HTR-8/SVneo (cell line): ENCODE measurements at places on chromosomes 16 and 17.

GRCh38 chr17:1183171-1183873 is 3.5 kb upstream of the ABR start:
- DNase-seq: no peak

- no peak for DNase-seq
Measured at GRCh38 chr17:81272616-81273015, 22.5 kb downstream of the SLC38A10 start.

GRCh38 chr17:72123530-72124437 is 3.0 kb downstream of the SOX9 start:
- DNase-seq: no peak

DNA sequence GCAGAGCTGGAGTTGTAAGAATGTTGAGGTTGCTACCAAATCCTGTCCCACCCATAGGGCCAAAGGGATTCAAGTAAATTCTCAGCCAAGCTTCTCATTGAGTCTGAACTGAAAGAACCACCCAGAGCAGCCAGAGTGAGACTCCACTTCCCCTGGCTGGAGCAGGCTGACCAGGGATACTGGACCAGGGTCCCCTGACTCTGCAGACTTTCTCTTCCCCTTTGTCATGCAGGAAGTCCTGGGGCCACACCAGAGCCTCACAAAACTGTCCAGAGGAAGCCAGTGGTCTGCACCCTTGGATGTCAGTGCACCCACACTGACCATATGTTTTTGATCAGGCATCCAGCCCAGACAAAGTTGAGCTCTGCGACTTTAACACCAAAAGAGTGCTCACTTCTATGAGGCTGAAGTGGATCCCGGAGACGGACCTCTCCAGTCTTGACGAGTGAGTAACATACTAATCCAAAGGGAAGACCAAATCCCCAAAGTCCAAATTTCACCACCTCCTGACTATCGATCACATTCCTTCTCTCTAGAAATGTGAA is 4.1 kb downstream of the NXN start:
- no peak for DNase-seq

- DNase-seq: no peak
Measured at GRCh38 chr16:28603381-28604185, 6.3 kb downstream of the SULT1A1 start.

DNA sequence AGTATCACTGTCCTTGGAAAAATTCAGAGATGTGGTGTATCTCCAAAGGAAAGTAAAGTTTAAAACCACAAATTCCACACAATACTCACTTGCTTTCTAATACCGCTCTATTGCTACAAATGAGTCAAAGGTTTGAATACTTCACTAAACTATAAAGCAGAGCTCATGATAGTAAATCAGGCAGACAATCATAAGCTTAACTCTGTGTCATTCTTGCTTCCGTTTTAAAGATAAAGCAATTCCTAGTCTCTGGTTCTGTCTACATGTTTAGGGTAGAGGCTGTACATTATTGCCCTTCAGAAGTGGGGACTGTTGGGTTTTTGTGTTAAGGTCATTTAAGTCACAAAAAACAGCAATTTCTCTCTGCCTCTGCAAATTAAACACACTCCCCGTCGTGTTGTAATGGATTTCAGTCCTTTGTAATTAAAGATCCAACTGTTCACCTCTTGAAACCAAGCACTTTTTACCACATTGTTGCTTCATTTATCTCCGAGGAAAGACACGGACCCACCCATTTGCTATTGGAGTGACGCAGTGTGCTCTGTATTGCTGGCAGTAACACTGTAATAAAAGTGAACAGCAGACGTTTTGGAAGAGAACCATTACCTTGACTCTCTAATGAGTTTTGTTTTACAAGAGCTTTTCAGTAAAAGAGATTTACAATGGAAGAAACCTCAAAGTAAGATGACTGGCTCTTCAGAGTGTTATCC is 83.1 kb upstream of the CNTNAP4 start:
- DNase-seq: no peak

GRCh38 chr17:44759086-44759915 is 513 bp downstream of the ADAM11 start:
- DNase-seq: peak; percentile 45

DNA sequence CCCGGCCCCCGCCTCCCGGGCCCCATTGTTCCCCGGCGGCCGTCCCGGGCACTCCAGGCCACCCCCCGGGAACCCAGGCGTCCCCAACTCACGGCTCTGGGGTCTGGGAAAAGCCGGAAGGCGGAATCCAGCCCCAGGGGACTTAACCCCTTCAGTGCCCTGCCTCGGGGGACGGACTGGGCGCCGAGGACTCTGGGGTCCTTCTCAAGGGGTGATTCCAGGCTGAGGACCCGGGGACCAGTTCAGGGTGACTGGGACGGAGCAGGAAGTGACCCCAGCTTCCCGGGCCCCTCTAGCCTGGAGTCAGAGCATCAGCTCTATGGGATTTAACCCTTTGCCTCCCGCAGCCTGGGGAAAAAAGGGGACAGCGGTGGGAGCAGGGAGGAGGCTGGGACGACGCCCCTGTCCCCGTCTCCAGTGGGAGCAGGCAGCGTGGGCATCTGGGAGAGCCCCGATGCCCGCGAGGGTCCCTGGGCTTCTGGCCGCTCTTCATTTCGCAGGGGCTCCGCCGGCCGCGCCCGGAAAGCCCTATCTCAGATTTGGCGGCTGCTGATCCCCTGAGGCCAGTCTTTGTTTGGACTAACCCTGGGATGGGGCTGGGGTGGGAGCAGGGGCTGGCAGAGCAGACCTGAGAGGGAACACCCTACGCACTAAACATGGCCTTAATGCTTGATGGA is at the start of gene ZNF629:
Gene ZNF629 (minus strand): TSS at position 270 of the 677 bp plus-strand sequence. CDS start 2,723 bp downstream, outside the sequence.
- peak; percentile 91 for DNase-seq

GRCh38 chr16:55169780-55170179 is 154.2 kb upstream of the IRX6 start:
- no peak for DNase-seq

DNA sequence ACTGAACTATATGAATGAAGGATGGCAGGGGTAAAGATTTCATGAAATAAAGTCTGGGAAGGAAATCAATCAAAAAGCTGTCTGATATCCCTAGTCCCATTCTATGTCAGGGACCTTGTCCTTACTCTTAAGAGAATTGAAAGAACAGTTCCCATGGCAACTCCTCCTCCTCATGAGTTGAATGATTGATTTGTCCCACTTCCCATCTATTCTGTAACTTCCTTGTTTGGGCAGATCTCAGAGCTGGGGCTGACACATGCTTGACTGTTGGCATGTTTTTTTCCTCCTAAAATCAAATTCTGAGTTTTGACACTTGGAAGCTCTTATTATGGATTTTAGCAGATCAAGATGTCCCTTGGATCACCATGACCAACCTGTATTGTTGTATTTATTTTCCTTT is 1138.6 kb upstream of the CDH8 start:
- DNase-seq: no peak

- no peak for DNase-seq
Measured at GRCh38 chr16:69490707-69491324, 66.4 kb downstream of the CYB5B start.

GRCh38 chr17:57521606-57522005 is 223.5 kb downstream of the CCDC182 start:
- no peak for DNase-seq

- DNase-seq: no peak
Measured at GRCh38 chr17:72033334-72033733, 87.5 kb upstream of the SOX9 start.

- DNase-seq: no peak
Measured at GRCh38 chr17:6476810-6477179, 32.5 kb downstream of the PIMREG start.

DNA sequence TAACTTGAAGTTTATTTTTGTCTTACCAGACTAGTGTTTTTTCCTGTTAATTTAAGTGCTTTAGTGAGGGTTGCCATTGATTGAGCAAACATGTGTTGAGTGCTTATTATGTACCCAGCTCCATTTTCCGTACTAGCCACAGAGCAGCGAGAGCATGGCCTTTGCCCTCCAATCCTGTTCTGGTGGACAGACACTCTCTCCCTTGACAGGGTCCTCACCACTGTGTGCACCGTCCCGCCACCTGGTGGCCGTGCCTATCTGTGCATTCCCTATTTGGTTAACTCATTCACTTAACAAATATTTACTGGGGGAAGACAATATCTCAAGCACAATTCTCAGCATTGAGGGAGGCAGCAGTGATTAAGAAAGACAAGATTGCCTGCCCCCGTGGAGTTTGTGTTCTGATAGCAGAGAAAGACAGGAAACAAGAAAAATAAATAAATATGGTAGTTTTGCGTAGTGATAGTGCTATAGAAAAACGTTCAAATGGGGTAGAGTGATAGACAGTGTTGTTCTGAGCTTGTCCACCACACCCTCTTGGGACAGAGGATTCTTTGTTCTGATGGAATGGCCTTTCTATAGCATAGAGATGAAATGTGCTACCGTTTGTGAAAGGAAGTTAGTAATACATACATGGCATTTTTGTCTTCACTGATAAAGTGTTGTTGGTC is 13.0 kb downstream of the CDH13 start:
- DNase-seq: peak; percentile 49

- DNase-seq: peak; percentile 76
Measured at GRCh38 chr16:84618581-84619460, 943 bp upstream of the COTL1 start.

- no peak for DNase-seq
Measured at GRCh38 chr17:81260641-81261040, 21.5 kb downstream of the NDUFAF8 start.

- DNase-seq: no peak
Measured at GRCh38 chr16:30369938-30370455, 297 bp downstream of the TBC1D10B start.

DNA sequence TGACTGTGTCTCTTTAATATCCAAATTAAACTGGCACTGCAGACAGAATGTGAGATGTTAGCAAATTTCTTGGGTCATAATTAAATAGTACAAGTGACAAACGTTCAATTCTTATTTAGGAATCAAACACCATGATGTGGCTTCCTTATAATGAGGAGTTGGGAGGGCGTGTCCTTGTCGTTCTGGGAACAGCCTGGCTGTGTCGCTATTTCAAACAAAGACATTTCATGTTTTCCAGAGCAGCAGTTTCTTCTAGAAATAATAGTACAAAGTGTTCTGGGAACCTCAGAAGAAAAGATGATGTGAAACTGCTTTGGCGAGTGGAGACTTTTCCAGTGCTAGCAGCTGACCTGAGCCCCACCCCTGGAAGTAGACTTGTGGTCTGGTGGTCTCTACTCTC is 301.7 kb upstream of the N4BP1 start:
- peak; percentile 10 for DNase-seq

DNA sequence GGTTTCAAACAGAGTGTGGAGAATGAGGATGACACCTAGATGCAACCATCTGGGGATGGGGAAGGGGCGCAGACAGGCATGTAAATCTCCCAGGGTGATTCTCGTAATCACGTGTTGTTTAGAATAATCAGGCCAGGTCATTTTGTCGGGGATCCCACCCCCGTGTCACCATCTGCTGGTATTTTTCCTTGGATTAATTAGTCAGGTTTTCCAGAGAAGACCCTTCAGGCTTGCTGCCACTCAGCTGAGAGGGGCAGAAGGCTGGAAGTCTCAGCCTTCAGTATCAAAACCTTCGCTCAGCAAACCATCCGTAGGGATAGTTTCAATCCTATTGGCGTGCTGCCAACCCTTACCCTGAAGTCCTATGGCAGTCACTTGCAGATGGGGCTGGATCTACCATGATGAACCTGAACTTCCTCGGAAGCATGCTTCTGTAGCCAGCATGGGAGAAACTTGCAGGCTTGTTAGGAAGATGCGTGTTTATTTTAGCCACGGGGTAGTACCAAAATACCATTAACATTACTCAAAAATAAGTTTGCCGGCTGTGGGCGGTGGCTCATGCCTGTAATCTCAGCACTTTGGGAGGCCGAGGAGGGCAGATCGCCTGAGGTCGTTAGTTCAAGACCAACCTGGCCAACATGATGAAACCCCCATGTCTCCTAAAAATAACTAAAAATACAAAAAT is 7.5 kb upstream of the ADCY9 start:
- no peak for DNase-seq

DNA sequence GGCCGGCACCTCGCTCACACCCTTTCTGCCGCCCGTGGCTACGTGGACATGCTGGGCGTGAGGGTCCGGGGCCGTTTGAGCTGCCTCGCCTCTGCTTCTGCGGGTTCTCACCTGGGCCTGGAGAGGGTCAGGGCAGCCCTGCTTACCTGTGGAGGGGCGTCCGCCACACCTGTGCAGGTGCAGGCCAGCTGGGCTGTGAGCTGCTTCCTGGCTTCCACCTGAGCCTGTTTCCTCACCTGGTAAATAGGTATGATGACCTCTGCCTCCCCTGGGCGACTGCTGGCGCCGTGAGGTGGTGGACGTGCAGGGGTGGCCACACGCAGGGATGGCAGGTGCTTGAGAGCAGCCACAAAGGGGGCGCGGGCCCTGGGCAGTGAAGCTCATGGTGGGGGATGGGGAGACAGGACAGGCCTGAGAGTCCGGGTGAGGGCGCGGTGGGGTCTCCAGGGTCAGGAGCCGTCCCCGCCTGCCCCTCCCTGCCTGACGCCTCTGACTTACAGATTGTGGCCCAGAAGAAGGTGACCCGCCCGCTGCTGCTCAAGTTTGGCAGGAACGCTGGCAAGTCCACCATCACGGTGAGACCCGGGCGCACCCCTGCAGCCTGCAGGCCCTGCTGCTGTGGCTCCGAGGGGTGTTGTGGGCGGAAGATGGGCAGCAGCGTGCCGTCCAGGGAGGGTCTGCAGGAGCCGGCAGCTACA is 7.8 kb downstream of the CPNE7 start:
- no peak for DNase-seq
